ENCODE measurements at places on chromosomes 5 and 9.

DNA sequence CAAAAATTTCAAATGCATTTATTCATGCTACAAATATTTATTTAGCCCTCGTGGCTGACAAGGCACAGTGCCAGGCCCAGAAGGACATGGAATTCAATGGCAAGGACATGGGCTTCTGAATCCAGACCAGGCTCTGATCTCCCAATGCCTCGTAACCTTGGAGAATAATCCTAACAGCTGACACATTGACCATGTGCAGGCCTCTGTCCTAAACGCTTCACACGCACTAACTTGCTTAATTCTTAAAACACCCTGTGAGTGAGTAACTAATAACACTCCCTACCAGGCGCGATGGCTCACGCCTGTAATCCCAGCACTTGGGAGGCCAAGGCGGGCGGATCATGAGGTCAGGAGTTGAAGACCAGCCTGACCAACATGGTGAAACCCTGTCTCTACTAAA is 33.2 kb downstream of the MYO10 start:
- DNase-seq = no peak

DNA sequence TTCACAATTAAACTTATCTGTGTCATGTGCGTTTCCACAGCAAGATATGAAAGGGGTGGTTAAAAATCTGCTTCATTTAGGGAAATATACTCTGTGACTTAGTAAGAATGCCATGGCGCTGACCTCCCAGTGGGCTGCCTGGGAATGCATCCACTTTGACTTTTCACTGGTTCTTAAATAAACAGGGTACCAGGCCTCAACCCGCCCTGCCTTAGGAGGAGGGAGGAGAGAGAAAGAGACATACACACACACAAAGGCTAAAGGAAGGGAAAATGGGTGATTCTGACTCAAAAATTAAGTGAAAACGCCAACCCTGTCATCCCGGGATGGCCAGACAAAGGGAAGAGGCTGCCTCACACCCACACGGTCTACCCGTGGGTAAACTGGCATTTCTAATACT is 122.1 kb downstream of the EBF1 start:
- no peak for DNase-seq

GRCh38 chr5:17256839-17257238 is 39.4 kb downstream of the BASP1 start:
- DNase-seq = no peak

DNA sequence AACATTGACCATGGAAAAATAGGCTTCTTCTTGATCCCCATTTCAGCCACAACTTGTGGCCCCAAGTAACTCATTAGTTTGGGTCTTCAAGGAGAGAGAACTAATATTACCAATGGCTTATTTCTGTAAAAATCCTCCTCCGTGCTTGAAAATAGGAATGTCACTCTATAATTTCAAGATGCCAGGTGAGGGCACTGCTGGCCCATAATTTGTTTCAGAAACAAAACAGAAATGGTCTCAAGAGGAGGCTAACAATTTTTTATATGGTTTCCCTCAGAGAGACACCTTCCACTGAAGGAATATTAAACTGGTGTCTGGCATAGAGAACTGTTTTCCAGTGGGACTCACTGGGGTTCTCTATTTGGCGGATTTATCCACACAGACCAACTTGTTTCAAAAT is 437.0 kb upstream of the TRPC7 start:
- DNase-seq = no peak

- no peak for DNase-seq
These were observed 42.0 kb downstream of the CSF1R start for GRCh38 chr5:150044329-150044681.
